ENCODE measurements at places on chromosomes 1 and 21.

DNA sequence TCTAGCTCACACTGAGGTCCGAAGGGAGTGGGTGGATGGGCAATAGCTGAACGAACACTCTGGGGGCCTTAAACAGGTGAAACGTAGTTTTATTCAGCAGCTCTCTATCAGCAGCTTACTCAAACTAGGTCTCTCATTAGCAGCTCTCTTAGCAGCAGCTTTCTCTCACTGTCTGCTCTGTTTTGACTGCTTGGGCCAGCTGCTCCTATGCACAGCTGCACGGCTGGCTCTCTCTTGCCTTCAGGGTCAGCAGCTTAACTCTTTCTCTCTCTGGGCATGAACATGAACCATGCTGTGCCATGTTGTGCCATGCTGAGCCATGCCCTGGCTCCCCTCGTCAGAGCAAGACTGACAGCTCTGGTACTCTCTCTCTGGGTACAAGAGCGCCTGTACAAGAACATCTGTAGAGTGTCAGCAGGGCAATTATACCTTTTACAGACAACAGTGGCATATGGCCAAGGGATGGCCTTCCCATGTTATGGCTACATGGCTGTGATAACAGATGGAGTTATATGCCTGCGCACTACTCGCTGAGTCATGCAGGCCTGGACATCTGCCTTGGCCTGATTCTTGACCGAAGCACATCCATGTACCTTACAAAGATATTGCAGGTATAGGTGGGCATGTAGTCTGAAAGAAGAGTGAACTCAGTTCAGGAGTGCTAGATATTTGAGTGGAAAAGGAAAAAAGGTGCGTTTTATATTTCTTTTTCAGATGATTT is 152.4 kb downstream of the LEPR start:
- peak; percentile 22 for DNase-seq

DNA sequence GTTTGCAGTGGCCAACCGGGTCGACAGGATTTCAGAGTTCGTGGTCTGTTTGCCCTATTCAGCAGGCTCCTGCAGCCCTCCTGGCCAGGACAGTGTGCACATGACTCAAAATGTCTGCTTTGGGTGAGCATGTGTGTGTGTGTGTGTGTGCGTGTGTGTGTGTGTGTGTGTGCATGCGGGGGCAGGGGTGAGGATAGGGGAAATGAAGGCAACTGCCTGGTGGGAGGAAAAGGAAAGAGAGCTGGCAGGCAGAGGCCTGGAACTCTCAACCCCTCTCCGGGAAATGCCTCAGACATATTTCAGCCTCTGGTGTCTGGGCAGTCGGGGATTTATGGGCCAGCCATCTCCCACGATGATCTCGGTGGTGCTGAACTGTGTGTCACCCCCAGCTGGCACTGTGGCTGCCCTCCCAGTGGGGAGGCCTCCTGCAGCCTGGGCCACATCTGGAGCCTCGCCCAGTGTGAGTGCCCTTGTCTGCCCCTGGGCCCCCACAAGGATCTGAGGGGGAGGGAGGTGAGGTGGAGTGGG is 15.2 kb downstream of the CDCP2 start:
- DNase-seq = no peak

DNA sequence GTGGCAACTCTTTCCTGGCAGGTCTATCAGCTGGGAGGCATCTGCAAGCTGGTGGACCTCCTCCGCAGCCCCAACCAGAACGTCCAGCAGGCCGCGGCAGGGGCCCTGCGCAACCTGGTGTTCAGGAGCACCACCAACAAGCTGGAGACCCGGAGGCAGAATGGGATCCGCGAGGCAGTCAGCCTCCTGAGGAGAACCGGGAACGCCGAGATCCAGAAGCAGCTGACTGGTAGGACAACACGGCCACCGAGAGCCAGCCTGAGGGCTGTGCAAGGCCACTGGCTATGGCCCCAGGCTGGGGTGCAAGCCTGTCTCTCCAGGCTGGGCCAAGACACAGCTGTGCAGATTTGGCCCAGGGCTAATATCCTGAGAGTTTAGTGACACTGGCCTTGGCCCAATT is 34.2 kb downstream of the PKP1 start:
- DNase-seq = no peak

GRCh38 chr1:57319791-57320190 is 104.1 kb downstream of the DAB1 start:
- no peak for DNase-seq

DNA sequence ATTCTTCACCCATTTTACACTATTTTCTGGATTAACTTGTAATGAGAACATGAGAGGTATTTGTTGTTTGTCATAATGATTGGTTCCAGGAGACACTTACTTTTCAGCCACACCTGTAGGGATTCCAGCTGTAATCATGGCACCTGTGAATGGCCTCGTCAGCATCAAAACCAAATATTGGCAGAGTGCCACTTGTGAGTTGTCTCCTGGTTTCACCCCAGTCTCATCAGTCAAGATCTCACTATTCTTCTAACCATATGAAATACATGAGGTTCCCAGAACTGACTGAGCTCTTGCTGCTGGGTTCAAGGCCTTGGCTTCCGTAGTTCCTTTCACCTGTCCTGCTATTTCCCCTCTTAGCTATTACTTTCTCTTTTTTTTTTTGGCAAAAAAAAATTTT is 246.6 kb upstream of the ADGRL2 start:
- no peak for DNase-seq

GRCh38 chr1:246959944-246960693 is 28.4 kb upstream of the AHCTF1 start:
- no peak for DNase-seq
